ENCODE measurements at places on chromosomes 5 and 9.

GRCh38 chr5:66527478-66528035, 68.6 kb upstream of the MAST4 start:
- DNase-seq, result no peak

DNA sequence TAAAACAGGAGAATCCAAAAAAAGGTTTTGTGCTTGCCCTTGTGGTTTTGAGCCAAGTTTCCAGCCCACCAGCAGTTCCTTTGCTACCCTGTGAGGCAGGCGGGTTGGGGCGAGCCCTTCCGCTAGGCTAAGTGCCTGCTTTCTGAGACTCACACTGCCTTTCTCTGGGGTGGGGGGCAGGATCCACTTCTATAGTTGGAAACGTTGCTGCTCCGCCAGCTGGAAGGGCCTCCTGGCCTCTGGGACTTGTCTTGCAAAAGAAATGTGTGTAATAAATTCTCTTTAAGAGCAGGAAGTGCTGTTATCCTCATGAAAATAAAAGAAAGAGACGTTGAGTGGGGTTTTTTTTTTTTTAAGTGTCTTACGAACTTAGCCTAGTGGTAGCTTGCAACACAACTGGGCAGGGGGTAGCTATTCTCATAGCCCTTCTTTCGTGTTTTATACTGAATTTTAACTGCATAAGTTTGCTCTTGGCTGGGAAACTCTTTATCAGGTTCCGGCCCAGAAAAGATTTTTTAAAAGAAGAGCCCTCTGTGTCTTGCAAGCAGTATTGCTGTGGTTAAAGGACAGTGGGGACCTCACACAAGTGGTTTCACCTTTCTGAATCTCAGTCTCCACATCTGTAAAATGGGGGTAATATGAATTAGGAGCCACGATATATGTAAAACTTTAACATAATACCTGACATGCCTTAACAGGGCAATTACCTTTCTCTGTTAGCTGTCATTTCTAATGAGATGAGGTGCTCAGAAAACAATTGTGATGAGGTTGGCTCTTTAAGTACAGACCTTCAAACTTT, 19.8 kb downstream of the JADE2 start:
- no peak for DNase-seq

- DNase-seq, result no peak
These were observed 58.3 kb downstream of the BAAT start for GRCh38 chr9:101326501-101326900.

GRCh38 chr5:88944751-88945531, 62.0 kb upstream of the MEF2C start:
- DNase-seq, result no peak

DNA sequence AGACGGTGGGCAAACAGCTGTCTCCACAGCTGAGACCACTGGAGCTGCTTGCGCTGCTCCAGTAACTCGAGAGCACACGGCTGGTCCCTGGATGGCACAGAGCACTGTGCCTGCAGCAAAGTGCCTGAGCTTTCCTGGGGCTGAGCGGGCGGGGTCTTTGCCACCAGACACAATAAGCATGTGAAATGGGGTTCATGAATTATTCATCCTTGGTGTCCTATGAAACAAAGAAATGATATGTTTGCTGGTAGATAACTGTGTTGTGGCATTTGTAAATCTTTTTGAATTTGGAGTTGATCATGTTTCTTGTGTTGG, 151.7 kb upstream of the MPDZ start:
- DNase-seq, result no peak

GRCh38 chr5:95730011-95730700, 980 bp upstream of the RHOBTB3 start:
- DNase-seq, result peak; percentile 36

DNA sequence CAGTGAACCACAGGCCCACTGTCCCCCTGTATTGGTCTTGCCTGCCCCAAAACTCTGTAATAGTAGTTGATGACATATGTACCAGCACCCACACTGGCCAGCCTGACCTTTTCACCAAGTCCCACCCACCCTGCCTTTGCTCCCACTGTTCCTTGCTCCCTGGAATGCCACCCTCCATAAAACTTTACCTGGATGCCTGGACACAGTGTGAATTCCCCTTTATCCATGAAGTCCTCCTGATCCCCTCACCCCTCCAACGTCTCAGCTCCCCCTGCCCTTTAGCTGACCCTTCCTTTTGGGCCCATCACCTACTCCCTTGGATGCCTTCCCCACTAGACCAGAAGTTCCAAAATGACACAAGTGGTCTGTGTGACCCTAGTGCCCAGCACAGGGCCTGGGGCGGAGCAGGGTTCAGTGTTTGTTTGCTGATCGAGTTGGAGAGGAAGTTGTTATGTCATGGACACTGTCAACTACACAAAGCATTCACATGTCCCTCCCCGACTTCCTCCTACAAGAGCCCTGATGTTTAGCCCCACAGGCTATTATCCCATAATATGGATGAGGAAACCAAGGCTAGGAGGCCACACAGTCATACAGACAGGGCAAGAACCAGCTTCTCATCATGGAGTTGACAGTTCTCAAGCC, 16.1 kb downstream of the AMBP start:
- no peak for DNase-seq

DNA sequence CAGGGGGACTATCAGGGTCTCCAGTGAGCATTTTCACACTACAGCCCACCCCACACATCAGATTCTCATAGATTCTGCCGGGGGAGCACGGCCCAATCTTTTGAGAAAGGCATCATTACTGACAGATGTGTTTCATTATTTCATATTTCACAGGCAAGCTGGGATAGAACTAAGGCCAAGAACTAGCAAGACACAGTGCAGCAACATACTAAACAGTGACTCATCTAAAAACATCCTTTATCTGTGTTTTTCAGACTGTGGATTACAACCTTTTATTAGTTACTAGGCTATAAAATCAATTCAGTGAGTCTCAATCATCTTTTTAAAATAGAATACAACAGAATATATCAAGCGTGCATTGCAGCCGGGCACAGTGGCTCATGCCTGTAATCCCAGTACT, 59.8 kb downstream of the CPLANE1 start:
- DNase-seq, result no peak
